ENCODE measurements at places on chromosomes 4 and X. TPM values are rescaled to one million over a fixed set of nuclear protein-coding genes. Genes with fewer than 3 reads are reported as not detected.

DNA sequence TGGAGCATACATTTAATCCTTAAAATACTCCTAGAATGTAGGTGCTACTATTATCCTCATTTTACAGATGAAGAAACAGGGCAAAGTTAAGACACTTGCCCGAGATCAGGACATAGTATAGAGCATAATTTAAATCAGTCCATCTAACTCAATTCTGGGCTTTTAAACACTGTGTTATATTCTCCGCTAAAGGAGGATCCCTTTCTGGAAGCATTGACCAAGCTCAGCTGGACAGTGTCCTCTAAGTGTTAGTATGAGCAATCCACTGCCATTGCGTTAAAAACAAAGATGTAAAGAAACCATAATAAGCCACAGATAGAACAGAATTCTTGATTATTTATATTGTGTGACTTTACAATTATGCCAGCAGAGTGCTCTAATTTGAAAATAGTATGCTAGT, 207.0 kb downstream of the ARHGAP24 start:
- H3K4me1 ChIP-seq = peaks cover 2% of the 10 kb centered on the region
- no peak overlapping the region for H3K27ac ChIP-seq
- H3K4me3 ChIP-seq = no peak overlapping the region
- H3K27me3 ChIP-seq = no peaks in the 10 kb centered on the region
- H3K36me3 ChIP-seq = no peaks in the 10 kb centered on the region

DNA sequence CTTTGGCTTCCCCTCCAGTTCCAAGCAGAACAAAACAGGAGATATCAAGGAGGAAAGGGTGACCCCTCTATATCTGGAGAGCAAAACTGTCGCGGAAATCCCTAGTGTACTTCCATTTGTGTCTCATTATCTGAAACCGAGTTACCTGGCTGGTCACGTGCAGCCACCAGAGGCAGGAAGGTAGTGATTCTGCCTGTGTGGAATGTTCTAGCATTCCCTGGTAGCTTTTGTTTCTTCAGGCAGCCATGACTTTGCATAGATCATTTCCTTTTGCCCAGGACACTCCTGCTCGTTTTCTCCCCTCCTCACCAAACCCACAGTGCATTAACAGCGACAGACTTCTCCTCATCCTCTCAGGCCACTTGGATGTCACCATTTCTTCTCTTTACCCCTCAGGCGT, 107.9 kb downstream of the PTTG2 start:
- DNase-seq = no peak
- H3K27me3 ChIP-seq = no peaks in the 10 kb centered on the region
- H3K36me3 ChIP-seq = peaks cover 15% of the 10 kb centered on the region
- peaks cover 3% of the 10 kb centered on the region for H3K4me1 ChIP-seq

DNA sequence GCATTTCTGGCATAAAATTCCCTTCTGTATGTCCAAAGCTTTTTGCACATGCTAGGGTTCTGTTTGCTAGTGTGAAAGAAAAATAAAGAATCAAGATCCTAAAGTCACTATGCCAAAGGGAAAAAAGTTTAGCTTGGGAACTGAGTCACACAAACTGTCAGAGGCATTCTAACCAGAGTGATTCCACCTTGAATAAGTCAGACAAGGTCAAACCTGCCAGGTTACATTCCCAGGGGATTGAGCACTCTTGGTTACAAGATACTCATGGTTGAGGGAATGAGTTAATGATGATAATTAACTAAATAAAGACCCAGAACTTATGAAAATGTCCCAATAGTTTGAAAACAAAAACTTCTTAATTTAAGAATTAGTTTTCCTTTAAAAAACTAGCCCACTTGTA, 13.7 kb upstream of the UGT2B17 start:
- no peaks in the 10 kb centered on the region for H3K4me1 ChIP-seq
- H3K27ac ChIP-seq = no peak overlapping the region
- no peak for DNase-seq
- H3K36me3 ChIP-seq = no peaks in the 10 kb centered on the region

DNA sequence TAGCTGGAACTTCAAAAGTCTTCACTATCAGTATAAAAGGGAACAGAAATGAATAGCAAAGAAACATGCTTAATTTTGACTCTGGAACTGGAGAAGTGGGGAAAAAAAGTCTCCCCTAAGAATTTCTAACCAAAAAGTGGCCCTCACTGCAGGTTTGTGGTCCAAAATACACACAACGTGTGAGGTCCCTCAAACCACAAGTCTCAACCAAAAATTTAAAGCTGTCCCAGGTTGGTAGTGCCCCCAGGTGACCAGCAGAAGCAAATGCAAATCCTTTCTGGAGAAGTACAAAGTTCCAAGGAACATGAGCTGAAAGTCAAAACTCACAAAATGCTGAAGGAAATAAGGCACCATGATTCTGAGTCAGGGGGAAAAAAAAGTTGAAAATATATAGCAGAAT, 23.6 kb upstream of the VAMP7 start:
- DNase-seq = no peak
- no peaks in the 10 kb centered on the region for H3K36me3 ChIP-seq
- H3K4me1 ChIP-seq = no peaks in the 10 kb centered on the region
- no peaks in the 10 kb centered on the region for H3K27me3 ChIP-seq
- no peak overlapping the region for H3K4me3 ChIP-seq
- no peak overlapping the region for H3K27ac ChIP-seq

- H3K36me3 ChIP-seq = no peaks in the 10 kb centered on the region
- no peaks in the 10 kb centered on the region for H3K4me1 ChIP-seq
- H3K4me3 ChIP-seq = no peak overlapping the region
- DNase-seq = no peak
- no peak overlapping the region for H3K27ac ChIP-seq
- no peaks in the 10 kb centered on the region for H3K27me3 ChIP-seq
These were observed 22.0 kb downstream of the MND1 start for GRCh38 chr4:153366486-153366885.

Gene BANK1
- 1.1 TPM for total RNA-seq

Gene BEX1
- total RNA-seq = not detected

Gene MAGEB10
- total RNA-seq = not detected

Gene AKAP4
- total RNA-seq = not detected
